ENCODE measurements at places on chromosomes 3 and 15.

DNA sequence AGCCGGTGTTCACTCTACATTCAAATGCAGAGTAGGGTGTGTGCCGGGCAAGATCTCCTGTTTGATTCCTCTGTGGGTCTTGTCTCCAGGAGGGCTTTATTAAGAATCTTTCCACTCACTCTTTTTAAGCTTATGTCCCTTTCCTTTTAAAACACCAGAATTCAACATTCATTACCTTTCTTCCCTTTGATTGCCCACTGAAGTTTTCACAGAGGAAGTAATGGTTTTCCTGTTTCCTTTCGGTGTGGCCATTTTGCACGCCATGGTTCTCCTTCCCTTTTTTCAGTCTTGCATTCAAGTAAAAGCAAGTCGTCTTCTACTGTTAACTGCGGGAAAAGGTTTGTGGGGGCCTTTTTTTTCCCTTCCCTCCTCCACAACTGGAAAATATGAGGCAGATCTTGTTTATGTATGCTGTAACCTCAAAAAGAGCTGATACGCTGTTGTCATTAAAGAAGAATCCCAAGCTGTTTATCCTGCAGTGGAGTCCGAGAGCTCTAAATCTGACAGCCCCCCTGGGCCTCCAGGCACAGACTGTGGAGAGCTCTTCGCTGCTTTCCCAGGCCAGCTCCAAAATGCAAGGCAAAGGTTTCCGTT, 40.5 kb downstream of the FILIP1L start:
- DNase-seq, result no peak

DNA sequence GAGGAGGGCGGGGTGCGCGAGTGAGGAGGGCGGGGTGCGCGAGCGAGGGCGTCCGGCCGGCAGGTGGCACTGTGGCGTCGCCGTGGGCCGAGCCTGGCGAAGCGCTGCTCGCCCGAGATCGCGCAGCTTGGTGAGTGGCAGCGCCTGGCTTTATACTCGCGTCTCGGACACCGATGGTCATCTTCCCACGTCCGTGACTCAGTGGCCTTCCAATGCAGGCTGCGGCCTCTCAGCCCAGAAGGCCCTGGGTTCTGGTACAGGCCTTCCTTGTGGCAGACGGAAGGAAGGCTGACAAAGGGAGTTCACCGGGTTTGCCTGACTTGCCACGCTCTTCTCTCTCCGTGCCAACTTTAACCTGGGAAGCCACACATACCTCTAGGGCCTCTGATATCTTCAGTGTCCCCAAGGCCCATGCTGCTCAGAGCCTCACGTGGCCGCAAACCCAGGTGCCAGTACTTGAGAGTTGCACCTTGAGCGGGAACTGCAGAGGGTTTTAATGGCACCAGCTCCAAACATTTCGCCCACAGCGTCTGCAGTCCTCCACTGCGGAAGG, 195.3 kb upstream of the LYSMD4 start:
- peak; percentile 84 for DNase-seq

GRCh38 chr3:172124271-172124670, 84.9 kb downstream of the FNDC3B start:
- DNase-seq, result no peak

- no peak for DNase-seq
Measured at GRCh38 chr3:12662593-12663400, 1.1 kb downstream of the RAF1 start.

DNA sequence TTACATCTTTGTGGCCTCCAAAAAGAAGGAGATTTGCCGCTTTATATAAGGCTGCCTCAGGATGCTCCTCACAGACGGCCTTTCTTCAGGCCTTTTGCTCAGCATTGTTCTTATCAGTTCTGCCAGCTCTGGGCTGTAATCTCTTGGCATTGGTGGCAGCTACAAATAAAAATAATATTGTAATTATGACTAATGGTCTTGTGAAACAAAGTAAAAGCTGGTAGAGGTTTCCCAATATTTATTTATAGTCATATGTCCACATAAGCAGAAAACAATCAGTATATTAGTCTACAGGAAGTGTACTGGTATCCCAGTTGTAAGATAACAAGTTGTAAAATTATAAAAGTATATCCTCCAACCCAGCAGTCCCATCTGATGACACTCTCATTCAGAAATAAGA, 7.3 kb downstream of the NEK4 start:
- no peak for DNase-seq

- DNase-seq, result no peak
Measured at GRCh38 chr3:186099178-186099577, 9.7 kb downstream of the ETV5 start.

- DNase-seq, result no peak
Measured at GRCh38 chr3:124292329-124292728, 300.4 kb upstream of the ROPN1 start.

DNA sequence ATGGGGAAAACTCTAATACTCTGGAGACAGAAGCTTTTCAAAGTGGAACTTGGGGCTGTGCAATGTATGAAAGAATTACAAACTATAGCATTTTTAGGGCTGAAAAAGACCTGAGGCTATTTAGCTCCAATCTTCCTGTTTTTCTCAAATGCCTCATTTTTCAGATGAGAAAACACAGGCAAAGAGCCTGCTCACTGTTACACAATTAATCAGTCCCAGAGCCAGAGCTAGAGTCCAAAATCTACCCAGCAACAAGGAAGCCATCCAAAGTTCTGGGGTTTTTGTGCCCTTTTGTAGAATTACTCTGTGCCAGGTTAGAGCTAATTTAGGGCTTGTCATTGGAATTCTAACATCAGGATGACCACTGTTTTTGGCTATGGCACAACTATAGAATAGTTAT, 45.5 kb downstream of the GPR149 start:
- DNase-seq, result no peak

DNA sequence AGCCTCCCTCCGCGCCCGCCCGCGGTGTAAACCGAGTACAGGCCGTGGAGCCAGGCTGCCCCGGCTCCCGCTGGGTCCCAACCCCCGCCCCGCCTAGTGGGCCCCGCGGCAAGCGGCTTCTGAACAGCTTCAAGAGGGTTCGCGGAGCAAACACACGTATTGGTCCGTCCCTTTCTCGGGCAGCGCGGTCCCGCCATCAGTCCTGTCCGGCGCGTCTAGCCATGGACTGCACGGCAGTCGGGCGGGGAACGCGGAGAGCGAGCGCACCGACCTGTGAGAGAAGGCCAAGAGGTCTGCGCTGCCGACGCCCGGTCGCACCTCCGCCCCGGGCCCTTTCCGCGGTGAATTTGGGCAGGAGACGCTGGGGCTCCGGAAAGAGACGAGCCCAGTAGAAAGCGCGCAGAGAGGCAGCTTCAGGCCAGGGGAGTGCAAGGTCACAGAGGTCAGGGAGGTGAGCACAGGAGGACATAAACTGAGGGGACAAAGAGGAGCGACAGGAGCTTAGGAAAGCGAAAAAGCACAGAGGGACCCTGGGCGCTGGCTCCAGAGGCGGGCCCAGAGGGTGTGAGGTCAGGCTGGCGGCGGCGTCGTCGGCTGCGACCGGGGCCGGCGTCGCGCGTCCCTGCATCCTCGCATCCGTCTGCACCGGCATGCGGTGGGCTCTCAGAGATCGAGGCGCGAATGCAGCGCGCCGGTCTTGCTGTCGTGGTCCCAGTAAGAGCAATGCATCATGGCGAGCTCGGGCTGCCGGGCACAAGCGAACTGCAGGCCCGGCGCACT, 1.8 kb downstream of the FOXL2 start:
- no peak for DNase-seq

DNA sequence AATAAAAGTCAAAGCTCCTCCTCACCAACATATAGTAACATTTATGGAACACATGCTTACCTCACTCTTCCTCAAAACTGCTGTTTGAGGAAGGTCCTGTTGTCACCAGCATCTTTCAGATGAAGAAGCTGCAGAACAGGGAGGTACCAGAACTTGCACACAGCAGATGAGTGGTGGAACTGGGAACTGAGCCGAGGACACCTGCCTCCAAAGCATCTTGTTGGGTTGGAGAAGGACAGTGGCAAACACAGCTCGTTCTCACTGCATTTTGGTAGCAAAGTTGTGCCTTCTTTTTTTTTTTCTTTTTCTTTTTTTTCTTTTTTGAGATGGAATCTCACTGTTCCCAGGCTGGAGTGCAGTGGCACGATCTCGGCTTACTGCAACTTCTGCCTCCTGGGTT, 76.0 kb downstream of the CEMIP start:
- no peak for DNase-seq

DNA sequence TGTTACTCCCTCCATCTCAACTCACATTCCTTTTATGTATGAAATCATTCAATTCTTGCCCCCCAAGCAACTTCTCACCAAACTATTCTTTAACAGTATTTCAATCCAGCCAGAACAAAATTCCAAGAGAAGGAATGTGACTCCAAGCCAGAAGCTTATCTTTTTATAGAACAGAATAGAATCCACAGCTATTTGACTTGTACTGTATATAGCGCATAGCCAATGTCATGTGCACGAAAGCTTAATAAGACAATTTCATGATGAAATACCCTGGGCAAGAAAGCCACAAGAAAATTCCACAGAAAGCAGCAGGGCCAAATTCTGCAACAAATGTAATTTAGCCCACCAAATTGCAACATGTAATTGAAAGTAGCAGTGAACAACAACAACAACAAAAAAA, 127.6 kb upstream of the UBE2E2 start:
- no peak for DNase-seq

DNA sequence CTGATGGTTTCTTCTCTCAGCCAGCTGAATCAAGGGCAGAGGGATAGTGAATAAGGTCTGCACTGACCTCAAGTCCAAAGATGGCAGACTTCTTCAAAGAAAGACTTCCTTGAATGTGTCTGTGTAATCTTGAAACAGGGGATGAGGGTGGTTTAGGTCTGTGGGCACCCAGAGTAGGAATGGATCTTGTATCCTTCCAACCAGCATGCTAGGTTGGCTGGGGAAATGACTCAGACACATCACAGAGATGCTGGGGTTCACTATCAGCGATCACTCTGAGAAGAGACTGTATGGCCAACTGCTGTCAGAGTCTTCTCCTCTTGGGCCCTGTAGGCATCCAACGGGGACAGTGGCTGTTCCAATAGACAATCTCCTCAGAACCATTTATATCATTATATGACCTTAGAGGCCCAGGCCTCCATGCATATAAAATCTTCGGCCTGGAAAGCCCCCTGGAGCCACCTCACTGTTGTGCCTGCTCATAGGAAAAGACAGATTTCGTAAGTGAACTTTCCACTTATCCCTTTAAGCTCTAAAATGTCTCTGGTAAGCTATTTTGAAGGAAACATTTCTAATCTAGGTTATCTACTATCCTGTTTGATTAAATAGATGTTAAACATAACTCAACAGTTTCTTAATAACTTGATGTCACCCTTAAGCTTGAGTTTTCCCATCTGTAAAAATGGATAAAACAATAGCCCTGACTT, 58.5 kb downstream of the TIPARP start:
- DNase-seq, result no peak

GRCh38 chr3:177818712-177819240, 621.5 kb upstream of the TBL1XR1 start:
- DNase-seq, result no peak

DNA sequence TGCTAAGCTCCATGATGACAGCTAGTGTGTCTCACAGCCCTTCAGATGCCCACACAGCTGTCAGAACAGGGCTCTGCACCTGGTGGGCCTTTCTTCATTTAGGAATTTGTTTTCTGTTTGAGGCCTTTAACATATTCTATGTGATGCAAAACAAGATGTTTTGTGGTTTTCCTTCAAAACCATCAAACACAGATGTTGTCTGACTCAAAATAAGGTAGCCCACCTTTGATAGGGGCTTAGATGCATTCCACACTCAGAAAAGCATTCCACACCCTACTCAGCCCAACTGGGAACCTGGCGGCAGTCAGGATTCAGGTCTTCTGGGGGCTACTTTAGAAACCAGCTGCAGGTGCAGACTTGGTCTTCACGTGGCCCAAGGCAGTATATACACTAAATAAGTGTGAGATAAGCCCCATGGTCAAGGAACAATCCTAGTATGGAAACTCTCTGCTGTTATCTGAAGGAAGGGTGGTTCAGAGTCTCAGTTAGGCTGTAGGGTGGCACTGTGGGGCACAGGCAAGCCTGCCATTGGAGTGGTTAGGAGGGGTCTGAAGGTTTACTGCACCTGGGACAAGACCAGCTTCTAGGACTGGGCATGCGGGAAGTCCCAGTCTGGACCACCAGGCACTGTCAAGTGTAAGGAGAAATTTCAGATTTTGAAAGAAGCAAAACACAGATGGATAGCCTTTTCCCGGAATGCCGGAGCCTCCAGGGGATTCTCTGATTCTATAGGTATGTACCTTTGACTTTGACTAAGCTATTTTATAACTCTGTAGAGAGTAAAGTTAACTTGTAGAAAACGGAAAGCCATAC, 20.1 kb downstream of the LRRC2 start:
- DNase-seq, result no peak

- no peak for DNase-seq
Measured at GRCh38 chr15:70274908-70275307, 177.2 kb upstream of the TLE3 start.

All from stimulated activated CD4-positive, alpha-beta T cell treated with anti-CD3 and anti-CD28 coated beads, TNF-alpha, amount 100 ng/mL, for 1 hour (primary cell).